Naive thymus-derived CD8-positive, alpha-beta T cell (primary cell): ENCODE measurements at places on chromosomes 11 and 22. TPM values are rescaled to one million over a fixed set of nuclear protein-coding genes. Genes with fewer than 3 reads are reported as not detected.
A peak's percentile ranks its signal among the peaks of the same experiment; 100 is the strongest.

DNA sequence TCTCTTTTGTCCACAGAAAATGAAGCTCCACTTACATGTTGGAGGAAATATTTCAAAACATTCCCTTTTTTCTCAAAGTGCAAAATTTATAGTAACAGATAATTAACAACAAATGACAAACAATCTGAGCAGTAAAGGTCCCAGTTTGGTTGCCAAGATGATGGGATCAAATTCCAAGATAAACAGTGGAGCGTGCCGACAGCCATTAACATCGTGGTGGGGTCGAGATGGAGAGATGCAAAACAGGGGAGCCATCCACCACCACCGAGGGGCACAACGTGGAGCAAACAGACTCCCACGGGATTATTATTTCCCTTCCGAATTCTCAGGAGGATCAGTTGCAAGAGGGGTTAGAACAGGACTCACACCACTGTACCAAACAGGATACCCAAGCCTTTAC, 17.2 kb downstream of the MPPED2 start:
- DNase-seq: no peak
- H3K4me3 ChIP-seq: no peak overlapping the region
- no peaks in the 10 kb centered on the region for H3K36me3 ChIP-seq
- H3K4me1 ChIP-seq: no peaks in the 10 kb centered on the region
- peaks cover 6% of the 10 kb centered on the region for H3K27me3 ChIP-seq

DNA sequence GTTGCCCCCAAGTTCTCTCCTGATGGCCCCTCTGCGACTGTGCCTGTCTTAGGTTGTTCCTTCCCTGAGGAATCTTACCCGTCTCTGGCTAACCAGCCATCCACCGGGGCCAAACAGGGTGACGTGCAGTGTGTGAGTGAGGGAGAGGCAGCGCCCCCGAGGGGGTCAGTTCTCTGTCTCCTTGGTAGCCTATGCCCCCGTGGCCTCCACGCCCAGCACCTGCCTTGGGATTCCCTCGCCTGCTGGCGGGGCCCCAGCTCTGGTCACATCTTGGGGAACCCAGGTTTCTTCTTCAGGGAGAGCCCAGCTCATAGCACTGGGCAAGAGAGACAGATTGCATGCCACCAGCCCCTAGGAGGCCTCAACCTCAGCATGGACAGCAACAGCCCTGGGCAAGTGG, 5.8 kb downstream of the NXF1 start:
- DNase-seq: no peak
- H3K27me3 ChIP-seq: no peaks in the 10 kb centered on the region
- H3K27ac ChIP-seq: peak overlapping the region; percentile 21

DNA sequence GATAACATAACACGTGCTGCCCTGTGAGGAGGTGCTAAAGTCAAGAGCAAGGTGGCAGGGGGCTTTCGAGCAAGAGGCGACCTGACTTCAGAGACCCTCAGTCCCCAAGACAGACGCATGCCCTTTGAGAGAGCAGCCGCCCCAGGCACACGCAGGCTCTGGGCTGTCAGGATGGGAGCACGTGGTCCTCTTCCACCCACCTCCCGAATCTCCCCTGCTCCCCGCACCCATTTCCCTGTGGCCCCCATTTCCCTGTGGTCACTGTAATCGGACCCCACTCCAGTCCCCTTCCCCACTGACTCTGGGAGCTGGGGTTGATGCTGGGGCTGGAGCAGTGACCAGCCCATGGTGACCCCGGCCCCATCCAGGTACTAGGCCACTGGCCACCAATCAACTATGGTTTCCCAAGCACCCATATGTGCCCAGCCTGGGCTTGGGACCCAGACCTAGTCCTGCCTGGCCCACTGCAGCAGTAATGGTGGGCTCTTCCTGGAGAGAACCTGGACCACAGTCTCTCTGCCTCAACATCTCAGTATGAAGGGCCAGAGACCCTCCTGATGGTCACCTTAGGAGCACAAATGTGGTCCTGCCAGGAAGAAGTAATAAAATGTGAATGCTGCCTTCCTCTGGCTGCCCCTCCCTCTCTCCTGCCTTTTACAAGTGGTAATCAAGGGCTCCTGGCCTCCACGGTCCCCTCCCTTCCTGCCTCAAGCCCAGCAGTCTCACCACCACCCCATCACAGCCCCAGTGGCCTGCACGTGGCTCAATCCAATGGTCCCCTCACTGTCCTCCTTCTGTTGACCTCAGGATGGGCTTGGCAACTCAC, 39.0 kb downstream of the IGLL5 start:
- no peak for DNase-seq
- peaks cover 78% of the 10 kb centered on the region for H3K4me1 ChIP-seq
- no peaks in the 10 kb centered on the region for H3K36me3 ChIP-seq
- no peak overlapping the region for H3K4me3 ChIP-seq
- H3K27ac ChIP-seq: no peak overlapping the region

- no peak overlapping the region for H3K4me3 ChIP-seq
- DNase-seq: no peak
- no peaks in the 10 kb centered on the region for H3K27me3 ChIP-seq
These were observed 235.6 kb downstream of the FAT3 start for GRCh38 chr11:92460213-92460612.

DNA sequence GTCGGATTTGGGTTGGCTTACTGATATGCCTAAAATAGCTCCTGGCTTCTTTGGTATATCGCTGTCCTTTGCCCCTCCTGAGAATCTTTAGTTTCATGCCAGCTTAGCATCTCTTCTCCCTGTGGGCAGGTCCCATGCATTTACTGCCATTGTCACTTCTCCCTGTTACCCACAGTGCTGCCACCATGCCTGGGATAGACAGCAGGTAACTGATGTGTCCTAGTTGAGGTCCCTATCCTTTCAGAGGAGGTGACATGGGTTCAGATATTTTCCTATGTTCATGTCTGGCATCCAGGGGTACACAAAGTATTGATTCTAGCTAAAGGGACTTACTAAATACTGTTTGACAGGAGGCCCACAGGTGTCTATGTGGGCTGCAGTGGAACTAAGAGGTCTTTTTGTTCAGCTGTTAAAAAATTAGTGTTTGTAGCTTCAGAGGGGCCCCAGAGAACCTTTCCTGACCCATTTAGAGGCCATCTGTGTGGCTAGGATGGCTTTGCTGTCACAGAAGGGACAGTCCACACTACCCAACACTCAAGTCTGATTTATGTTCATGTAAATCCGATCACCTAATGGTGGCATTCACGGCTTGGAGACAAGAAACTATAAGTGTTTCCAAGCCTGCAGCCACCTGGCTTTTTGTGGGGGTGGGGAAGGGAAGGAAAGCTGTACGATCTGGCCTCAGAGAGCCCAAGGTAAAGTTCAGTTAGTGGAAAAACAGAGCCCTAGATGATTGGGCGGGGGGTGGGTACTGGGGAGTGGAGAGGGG, 8.5 kb downstream of the TIMP3 start:
- H3K4me3 ChIP-seq: no peak overlapping the region
- H3K27ac ChIP-seq: no peak overlapping the region
- no peak for DNase-seq
- peaks cover 17% of the 10 kb centered on the region for H3K27me3 ChIP-seq

- no peaks in the 10 kb centered on the region for H3K36me3 ChIP-seq
- H3K4me3 ChIP-seq: no peak overlapping the region
- no peak for DNase-seq
These were observed 94.6 kb upstream of the RCN1 start for GRCh38 chr11:31996159-31996881.

Gene CHRNA10
- total RNA-seq: 5.1 TPM

Gene CADM1
- not detected for total RNA-seq

Gene SYT8
- total RNA-seq: not detected

Gene HOATZ
- total RNA-seq: not detected

Gene MMP8
- not detected for total RNA-seq
